ENCODE measurements at places on chromosomes 4 and X. TPM values are rescaled to one million over a fixed set of nuclear protein-coding genes. Genes with fewer than 3 reads are reported as not detected.

Gene PFKFB1
- total RNA-seq, result 0.77 TPM

Gene IQCM
- not detected for total RNA-seq

Gene GLUD2
- total RNA-seq, result 6.5 TPM

Gene SCOC
- total RNA-seq, result 40.7 TPM

Gene ARMCX1
- 30.6 TPM for total RNA-seq

Gene SSX3
- not detected for total RNA-seq

Gene BDH2
- total RNA-seq, result 70.7 TPM

Gene RIPPLY1
- not detected for total RNA-seq

Gene CABS1
- not detected for total RNA-seq

Gene SPON2
- 2.3 TPM for total RNA-seq

Gene AREG
- total RNA-seq, result not detected

Gene GNRHR
- not detected for total RNA-seq

Gene TMSB15C
- 18.7 TPM for total RNA-seq

Gene OSTC
- 135 TPM for total RNA-seq

Gene TEC
- 0.25 TPM for total RNA-seq

Gene BST1
- total RNA-seq, result 1.1 TPM

Gene SNX25
- total RNA-seq, result 9.7 TPM

Gene SMIM10
- 2.6 TPM for total RNA-seq

Gene PNMA6A
- 9.7 TPM for total RNA-seq

Gene TTC29
- total RNA-seq, result not detected

Gene TEX13B
- not detected for total RNA-seq

Gene PRPS2
- total RNA-seq, result 27.2 TPM

Gene DGKK
- total RNA-seq, result 0.18 TPM

Gene USP51
- 9.4 TPM for total RNA-seq

Gene LARP7
- 50.0 TPM for total RNA-seq

Gene SLC6A8
- total RNA-seq, result 123 TPM

Gene F9
- total RNA-seq, result not detected

Gene DUSP21
- total RNA-seq, result not detected

Gene COL25A1
- 39.3 TPM for total RNA-seq

Gene PTTG2
- not detected for total RNA-seq

Gene SOX3
- total RNA-seq, result 205 TPM

Gene FOXR2
- not detected for total RNA-seq

Gene FAM241A
- total RNA-seq, result 0.09 TPM

Gene CXorf38
- 7.1 TPM for total RNA-seq

Gene CORIN
- total RNA-seq, result 0.34 TPM
